ENCODE measurements at places on chromosomes 1 and 21.

DNA sequence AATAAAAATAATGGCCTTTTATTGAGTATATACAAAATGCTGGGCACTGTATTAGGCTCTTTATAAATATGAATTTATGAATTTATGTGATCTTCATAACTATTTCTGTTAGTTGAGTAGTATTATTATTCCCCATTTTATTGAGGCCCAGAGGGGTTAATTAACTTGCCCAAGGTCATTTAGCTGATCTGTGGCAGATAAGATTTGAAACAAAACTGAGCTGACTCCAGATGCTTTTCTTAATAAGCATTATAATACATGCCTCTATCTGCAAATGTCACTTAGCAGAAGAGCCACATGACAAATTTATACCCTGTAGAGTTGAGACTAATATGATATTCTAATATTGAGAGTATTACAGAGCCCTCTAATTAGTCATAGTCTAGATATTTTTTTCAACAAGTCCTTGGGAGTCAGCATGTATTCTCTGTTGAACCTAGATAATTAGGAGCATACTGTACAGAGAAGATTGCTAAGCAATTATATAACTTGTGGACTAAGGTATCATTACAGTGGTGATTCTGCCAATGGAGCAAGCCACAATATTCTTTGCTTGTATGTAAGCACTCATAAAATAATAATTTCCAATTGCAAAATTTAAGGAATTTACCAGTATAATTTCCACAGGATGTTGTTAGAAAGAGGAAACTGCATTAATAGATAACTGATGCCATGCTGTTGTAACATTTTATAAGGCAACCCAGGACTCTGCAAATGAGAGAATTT lies 112.0 kb downstream of the LRRC40 start:
- DNase-seq, result no peak

- DNase-seq, result peak; percentile 91
Observed at GRCh38 chr1:155174324-155175280, 953 bp downstream of the TRIM46 start.

- no peak for DNase-seq
Observed at GRCh38 chr1:222582099-222582774, 7.5 kb downstream of the TAF1A start.

- DNase-seq, result no peak
Observed at GRCh38 chr1:61980561-61980960, 214.1 kb upstream of the L1TD1 start.

- no peak for DNase-seq
Observed at GRCh38 chr1:9246841-9247785, 12.5 kb downstream of the H6PD start.

GRCh38 chr1:2204415-2205190 lies 10.0 kb upstream of the FAAP20 start:
- no peak for DNase-seq

DNA sequence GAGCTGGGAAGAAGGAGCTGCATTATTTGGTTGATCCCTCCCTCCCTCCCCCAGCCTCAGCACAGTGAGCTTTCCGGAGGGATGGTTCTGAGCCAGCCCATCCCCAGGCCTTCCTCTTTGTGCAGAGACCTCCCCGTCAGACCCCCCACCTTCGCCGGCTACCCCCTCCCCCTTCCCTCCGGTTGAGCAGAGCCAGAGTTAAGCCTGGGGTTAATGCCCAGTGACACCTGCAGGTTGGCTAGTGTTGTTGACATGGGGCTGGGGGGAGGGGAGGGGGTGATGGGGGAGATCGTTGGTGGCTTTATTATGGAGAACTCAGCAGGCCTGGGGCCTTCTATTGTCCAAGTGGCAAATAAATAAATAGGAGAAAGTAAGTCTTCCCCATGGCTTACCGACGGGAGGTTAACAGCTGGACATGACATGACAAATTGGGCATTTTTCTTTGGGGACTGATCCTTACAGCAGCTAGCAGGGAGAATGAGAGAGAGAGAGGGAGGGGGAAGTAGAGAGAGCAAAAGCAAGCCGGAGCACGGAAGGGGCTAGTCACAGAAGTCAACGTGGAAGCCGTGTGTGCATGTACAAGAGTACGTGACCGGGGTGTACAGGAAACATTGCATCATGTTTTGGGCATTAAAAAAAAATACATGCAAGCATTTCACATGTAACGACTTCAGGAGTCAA lies 131.1 kb downstream of the TMEM53 start:
- DNase-seq, result no peak

Data from vagina (tissue), 2 donors.